HTR-8/SVneo (cell line): ENCODE measurements at places on chromosomes 2 and 18.

DNA sequence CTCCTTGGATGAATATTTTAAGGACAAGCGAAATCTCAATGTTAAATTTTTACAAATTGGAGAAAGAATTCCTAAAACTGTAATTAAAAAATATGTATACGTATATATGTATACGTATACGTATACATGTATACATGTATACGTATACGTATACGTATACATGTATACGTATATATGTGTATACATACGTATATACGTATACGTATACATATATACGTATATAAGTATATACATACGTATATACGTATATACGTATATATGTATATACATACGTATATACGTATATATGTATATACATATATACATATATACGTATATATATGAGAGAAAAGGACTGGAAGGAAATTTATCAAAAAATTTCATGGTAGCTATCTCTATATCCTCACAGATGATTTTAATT, 110.2 kb upstream of the ACKR3 start:
- no peak for DNase-seq

- no peak for DNase-seq
Measured at GRCh38 chr18:12639990-12640880, 17.7 kb downstream of the SPIRE1 start.

GRCh38 chr2:79855264-79856006, 342.6 kb downstream of the CTNNA2 start:
- peak; percentile 18 for DNase-seq

DNA sequence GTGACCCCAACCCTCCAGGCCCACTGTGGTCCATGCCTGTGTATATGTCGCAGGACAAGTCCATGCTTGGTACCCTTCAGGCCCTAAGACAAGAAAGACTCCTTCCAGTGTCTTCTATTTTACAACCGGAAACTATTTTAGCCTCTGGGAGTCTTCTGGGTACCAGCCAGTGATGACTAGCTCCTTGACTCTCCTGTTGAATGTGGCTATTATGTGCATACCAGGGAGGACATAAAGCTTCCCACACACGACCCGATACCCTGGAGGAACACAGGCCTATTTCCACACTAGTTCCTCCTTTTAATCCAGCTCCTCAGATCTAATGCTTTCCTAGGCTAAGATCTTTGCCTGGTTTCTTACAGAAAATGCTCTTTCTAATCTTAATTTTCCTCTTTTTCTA, 178.1 kb downstream of the NCKAP5 start:
- peak; percentile 41 for DNase-seq

GRCh38 chr18:58201733-58202730, 158.0 kb downstream of the NEDD4L start:
- peak; percentile 65 for DNase-seq

GRCh38 chr18:53025247-53025646, 685.2 kb downstream of the DCC start:
- DNase-seq, result no peak

- DNase-seq, result no peak
Measured at GRCh38 chr2:20173064-20173463, 51.9 kb downstream of the SDC1 start.

- no peak for DNase-seq
Measured at GRCh38 chr2:198448789-198449188, 644.4 kb downstream of the PLCL1 start.

DNA sequence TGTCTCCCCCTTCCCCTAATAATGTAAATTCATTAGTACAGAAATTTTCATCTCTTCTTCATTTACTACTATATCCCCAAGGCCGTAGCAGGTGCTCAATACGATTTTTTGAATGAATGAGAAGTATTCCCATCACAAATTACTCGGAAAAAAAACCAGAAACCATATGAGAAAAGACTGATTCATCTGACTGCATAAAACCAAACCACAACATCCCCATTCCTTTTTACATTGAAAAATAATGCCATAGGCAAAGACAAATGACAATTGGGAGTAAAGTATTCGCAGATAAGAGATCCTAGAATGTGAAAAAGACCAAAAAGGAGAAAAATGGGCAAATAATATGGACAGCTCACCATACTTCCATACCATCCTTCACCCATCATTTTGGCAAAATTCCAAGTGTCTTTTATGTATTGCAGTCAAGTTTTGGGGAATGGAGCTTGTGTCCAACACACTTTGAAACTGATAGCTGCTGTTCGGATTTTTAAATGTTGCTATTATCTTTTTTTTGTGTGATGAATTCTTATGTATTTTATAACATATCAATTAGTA, 1.5 kb downstream of the ZC3H8 start:
- no peak for DNase-seq

GRCh38 chr2:168322325-168323007, 75.1 kb upstream of the STK39 start:
- DNase-seq, result no peak

DNA sequence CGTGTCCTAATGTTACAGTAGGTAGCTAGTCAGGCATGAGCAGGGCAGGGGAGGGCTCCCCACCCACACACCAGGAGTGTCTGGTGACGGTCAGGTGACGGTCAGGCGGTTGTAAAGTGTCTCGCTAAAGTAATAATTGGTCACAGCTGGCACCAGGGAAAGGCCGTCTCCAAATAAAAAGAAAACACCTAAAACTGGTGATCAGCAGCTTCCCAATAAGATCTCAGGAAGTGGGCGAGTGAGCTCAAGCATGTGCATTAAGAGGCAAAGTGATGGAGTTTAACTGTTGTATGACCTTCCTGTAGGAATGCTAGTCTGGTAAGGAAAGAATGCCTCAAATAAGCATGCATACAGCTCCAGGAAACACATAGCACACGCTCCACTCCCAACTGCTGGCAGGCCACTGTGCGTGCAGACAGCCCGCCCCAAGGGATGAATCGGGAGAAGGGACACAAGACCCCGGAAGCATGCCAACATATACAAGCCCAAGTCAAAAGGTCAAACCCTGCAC, 177.1 kb downstream of the RNF144A start:
- no peak for DNase-seq

- DNase-seq, result no peak
Measured at GRCh38 chr2:102129951-102130646, 12.4 kb upstream of the IL1R1 start.

GRCh38 chr18:9413576-9413975, 61.7 kb upstream of the RALBP1 start:
- DNase-seq, result peak; percentile 52

- no peak for DNase-seq
Measured at GRCh38 chr2:187264612-187265011, 183.4 kb downstream of the CALCRL start.

DNA sequence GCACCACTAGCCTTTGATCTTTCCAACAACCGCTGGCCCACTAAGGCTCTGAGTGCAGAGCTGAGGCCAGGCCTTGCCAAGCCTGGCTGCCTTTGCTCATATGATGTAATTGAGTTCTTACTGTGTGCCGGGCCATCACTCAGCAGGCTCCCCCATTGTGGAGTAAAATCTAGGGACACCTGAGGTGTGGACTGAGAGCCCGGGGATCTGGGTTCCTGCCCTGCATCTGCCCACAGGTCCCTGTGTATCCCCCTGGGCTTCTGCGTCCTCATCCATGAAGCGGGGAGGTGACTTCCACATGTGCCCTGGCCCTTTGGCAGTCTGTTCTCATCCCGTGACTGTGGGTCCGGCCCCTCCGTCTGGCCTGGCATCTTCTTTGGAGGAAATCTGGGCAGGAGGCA, 33.8 kb downstream of the GREB1 start:
- DNase-seq, result no peak

GRCh38 chr2:152549423-152549822, 167.8 kb downstream of the PRPF40A start:
- no peak for DNase-seq
